ENCODE measurements at places on chromosomes 3 and 15. TPM values are rescaled to one million over a fixed set of nuclear protein-coding genes. Genes with fewer than 3 reads are reported as not detected.

CKMT1A gene
- 117 TPM for total RNA-seq

PRICKLE2 gene
- total RNA-seq = 22.3 TPM

GLT8D1 gene
- total RNA-seq = 31.2 TPM

EPHB3 gene
- 20.3 TPM for total RNA-seq

CFAP100 gene
- total RNA-seq = not detected

DCLK3 gene
- not detected for total RNA-seq

Measured in Peyer's patch (tissue), 4 donors.